ENCODE measurements at places on chromosomes 1 and 21. TPM values are rescaled to one million over a fixed set of nuclear protein-coding genes. Genes with fewer than 3 reads are reported as not detected.

Gene H6PD
- 89.7 TPM for total RNA-seq

DNA sequence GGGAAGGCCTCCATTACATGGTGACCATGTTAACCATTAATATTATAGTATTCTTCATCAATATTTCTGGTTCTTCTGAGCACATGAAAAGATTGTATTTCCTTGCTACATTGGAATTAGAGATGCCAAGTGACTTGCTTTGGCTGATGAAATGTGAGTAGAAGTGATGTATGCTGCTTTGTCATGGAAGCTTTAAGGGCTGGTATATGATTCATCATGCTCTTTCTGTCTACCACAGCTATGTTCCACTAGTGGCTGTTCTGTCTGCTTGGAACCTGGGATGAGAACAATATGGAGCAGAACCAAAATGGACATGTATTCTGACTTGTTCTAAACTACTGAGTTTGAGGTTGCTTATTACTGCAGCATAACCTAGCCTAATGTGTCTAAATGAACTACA, 163.3 kb downstream of the TM2D1 start:
- DNase-seq: no peak

GRCh38 chr1:14757286-14757625, 158.8 kb downstream of the KAZN start:
- no peak for DNase-seq

DNA sequence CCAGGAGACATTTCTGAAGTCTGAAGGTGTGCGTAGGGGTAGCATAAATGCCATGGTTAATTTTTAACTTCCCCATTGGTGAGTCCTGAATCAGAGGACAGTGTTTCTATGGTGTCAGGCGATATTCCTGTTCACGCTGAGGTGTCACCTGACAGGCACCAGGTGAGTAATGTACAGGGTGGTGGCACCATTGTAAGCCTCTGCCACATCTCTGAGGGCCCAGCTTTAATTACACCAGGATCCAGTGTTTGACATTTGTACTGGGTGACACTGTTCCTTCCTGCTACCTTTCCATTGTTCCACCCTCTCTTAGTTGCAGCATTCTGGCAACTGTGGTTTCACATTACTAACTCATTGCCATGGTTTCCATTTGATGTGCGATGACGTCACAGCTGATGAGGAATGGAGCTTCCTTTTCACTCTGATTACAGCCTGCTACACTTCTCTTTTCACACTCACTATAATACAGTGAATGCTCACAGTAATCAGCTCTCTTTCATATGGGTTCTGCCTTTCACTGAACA, 40.6 kb upstream of the MARK1 start:
- DNase-seq: no peak

GRCh38 chr1:67647036-67647798, 37.8 kb upstream of the GADD45A start:
- DNase-seq: no peak

GRCh38 chr1:212290608-212291007, 5.4 kb downstream of the PPP2R5A start:
- DNase-seq: no peak

DNA sequence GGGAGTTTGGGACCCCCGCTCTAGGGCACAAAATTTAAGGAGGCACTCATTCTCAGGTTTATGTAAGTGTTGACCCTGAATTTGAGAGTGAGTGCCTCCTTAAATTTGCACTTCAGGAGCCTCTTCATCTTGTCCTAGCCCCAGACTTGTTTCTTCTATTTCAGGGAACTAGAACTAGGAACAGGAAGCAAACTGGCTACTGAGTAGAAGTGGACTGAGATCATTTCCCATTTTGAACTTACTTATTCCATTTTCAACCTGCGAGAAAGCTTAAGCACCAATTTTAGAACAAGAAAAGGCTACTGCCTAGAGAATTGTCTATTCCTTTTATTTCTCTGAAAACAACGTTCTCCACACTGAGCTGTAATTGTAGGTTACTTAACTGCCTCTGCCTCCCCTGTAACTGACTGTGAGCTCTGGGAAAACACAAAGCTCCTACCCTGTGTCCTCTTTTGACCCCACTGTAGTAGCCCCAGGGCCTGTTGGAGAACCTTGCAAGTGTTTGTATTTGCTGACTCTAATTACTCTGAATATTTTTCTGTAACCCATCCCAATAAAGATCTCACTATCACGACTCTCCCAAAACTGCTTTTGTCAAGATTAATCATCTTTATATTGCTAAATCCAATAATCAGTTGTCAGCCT, 2.5 kb downstream of the PPT1 start:
- no peak for DNase-seq

DNA sequence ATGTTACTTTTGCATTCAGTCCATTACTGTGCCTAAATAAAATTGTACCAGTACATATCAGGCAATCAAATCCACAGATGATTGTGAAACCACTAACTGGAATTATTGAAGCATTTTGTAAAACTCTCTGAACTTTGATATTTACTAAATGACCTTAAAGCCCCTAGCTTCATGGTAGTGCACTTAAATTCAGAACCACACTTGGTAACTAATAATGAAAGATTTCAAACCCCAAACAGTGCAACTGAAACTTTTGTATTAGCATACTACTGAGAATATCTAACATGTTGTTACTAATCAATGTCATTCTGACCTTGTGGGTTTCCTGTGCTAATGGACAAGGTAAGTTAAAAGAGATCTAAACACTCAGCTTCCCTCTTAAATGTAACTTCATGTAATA, at the start of gene CFHR3:
CFHR3 (plus strand) TSS at position 238 of the 400 bp plus-strand sequence; CDS start at position 285, 47 bp downstream.
- no peak for DNase-seq

All from ovary (tissue), 10 donors.